ENCODE measurements at places on chromosomes 3 and 15.
A peak's percentile ranks its signal among the peaks of the same experiment; 100 is the strongest.

DNA sequence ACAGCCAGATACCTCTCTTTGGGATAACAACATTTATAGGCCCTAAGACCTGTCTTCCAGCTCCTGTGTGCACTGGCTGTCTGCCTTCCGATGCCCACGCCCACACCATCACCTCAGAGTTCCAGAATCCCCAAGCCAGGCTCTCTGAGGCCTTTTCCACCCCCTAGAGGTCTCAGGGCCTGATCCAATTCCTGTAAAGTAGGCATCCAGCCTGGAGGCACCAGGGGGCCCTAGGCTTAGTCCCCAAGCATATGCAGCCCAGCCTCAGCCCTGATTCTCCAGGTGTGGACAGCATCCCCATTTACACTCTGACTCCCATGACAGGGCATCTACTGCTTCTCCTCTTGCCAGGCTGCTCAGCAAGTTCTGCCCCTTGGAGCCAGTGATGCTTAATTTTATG lies 72.7 kb upstream of the CORO2B start:
- no peak for DNase-seq

DNA sequence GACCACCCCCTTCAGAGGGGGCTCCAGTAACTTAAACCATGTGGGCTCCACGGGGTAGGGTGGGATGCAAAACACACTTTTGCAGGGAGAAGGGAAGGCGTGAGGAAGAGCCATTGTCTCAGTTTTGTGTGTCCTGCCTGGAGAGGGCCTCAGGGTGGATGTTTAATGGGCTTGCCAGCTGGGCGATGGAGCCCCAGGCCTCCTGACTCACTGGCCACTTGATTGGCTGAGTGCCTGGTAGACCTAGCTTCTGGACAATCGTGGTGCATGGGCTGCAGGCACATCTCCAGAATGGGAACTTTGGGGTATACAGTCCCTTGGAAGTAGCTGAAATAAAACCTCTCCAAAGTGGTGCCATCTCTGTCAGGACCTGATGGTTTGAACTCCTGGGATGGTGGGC lies 118.3 kb upstream of the MRPS22 start:
- DNase-seq: no peak

DNA sequence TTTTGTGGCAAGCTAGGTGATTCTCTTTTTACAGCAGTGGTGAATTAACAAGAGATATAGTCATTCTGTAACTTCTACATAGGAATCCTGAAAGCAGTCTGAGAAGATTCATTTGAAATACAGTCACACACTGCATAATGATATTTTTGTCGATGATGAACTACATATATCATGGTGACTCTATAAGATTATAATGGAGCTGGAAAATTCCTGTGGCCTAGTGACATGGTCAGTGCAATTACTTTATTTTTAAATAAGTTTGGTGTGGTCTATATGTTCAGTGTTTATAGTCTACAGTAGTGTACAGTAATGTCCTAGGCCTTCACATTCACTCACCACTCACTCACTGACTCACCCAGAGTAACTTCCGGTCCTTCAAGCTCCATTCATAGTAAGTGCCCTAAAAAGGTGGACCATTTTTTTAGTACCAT lies 511.4 kb upstream of the MCTP2 start:
- DNase-seq: no peak

GRCh38 chr15:85839643-85840042 lies 44.9 kb upstream of the KLHL25 start:
- no peak for DNase-seq

- no peak for DNase-seq
Observed at GRCh38 chr15:92817339-92817886, 82.7 kb upstream of the CHD2 start.

GRCh38 chr3:172641291-172641690 lies 69.6 kb downstream of the NCEH1 start:
- no peak for DNase-seq

DNA sequence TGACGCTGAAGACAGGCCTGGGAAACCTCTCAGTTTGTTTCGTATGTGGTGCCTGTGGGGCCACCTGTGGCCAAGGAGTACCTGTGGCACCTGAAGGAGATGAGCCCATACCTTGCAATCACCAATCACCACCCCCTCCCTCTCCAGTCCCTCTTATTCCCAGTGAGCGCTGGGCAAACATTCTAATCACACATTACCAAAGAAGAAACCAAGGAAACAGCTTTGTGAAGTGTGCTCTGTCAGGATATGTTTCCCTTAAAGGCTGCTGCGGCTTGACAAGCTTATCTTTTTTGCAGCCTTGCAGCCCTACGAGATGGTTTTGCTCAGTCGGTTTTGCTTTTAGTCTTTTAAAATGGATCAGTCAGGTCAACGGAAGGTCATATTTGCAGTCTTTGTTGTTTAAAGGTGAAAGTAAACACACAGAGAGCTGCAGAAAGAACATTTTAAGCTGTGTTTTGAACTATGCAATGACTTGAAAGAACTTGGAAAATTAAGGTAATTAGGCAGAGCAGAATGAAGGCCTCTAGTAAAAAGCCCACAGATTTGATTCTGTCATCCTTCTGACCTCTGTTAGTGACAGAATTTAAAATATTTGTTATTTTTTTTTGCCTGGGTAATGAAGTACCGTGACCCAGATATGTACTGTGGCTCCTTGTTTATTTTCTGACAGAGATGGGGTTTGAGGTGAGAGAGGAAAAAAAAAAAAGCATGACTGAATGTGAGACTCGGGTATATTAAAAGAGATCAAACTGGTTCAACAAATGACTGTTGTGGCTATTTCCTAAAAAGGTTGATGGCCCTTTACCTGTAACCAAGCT lies 461.4 kb downstream of the NSUN3 start:
- DNase-seq: no peak

- DNase-seq: no peak
Observed at GRCh38 chr3:72630327-72630968, 217.8 kb downstream of the SHQ1 start.

DNA sequence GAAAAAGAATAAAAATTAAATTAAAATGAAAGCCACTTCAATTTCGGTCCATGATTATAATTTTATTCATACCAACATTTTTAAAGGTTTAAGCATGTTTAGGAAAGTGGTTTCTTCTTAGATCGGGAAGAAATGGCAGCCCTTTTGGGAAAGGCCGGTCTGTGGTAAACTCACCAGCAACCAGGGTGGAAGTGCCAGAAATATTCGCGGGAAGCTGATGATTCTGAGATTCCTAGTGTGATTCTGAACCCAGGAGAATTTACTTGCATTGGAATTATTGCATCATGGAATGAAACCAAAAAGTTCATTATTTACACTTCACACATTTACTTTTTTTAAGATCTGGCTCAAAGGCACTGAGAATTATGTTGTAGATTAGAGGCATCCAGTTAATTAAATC lies 97.2 kb upstream of the CCNL1 start:
- DNase-seq: no peak

DNA sequence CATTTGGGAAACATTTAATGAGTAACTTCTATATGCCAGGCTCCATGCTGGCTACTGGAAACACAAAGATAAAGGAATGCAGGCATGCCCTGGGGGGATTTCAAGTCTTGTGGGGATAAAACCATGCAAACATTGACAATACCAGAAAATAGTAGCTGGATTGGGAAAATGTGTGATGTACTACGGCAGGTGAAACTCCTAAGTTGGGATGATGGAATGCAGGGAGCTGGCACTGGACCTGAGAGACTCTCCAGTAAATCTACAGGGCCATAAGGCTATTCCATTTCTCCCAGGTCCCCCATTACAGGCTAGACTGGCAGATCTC lies 68.2 kb upstream of the NTRK3 start:
- no peak for DNase-seq

DNA sequence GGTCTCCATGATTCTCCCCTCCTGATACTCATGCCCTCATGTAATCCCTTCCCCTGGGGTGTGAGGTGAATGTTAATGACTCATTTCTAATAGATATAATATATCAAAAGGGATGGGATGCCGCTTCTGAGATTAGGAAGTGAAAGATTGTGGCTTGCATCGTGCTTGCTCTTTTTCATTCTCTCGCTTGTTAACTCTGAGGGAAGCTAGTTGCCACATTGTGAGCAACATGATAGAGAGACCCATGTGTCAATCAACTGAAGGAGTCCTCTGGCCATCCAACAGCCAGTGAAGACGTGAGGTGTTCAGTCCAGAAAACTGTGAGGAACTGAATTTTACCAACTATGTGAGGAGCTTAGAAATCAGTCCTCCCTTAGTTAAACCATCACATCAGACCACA lies 28.9 kb upstream of the DRD3 start:
- no peak for DNase-seq

DNA sequence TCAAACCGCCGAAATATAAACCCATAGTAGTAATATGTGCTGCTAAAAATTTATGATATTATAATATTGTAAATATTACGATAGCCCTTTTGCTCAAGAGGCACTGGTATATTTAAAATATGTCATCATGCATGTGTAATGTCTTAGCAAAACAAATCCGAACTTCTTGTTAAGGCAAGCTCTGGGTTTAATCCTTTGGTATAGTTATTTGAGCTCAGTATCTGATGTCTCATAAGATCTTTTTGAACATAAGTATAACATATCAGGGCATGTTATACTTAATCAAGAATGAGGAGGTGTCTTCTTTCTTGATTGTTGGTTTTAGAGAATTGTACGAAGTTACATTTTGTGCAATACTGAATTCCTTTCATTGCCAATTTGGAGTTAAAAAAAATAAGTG lies 154.1 kb upstream of the CBLB start:
- no peak for DNase-seq

- peak; percentile 98 for DNase-seq
Observed at GRCh38 chr3:122415762-122416654, at the start of gene WDR5B. WDR5B (minus strand) TSS chr3:122416062; CDS start chr3:122415528, 534 bp downstream.

DNA sequence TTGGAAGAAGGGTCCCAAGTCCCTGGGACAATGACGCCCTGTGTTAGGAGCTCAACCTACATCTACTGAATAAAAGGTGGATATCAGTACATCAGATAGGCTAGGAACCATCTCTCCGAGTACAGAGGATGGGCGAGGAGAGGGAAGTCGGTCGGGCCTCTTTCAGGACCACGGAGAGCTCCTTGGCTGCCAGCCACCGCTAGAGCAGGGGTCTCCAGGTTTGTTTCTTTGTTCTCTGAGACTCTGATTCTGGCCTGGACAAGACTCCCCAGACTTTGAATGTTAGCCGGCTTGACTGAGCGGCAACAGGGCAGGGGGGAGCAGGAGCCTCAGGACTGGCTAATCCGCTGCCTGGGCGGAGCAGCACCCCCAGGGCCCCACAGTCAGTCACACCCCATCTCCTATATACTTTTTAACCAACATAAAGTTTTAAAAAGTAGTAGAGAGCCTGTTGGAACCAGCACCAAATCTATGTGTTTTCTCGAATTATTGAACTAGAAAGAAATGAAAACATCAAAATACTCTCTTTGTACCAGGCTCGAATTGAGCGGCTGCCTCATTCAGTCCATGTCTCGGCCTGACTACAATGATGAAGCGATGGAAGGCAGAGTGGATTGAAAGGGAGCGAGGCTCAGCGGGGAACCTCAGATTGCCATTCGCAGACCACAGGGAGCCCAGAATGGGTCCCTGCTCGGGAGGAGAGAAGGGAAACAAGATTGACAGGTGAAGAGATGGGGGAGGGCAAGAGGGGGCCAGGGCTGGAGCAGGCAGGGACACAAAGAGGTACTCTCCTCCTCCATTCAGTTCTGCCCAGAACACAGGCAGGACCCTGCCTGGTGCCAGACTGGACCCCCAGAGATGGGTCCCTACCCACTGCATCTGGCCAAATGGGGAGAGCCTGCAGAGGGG lies 131.6 kb downstream of the TPRA1 start:
- DNase-seq: no peak

DNA sequence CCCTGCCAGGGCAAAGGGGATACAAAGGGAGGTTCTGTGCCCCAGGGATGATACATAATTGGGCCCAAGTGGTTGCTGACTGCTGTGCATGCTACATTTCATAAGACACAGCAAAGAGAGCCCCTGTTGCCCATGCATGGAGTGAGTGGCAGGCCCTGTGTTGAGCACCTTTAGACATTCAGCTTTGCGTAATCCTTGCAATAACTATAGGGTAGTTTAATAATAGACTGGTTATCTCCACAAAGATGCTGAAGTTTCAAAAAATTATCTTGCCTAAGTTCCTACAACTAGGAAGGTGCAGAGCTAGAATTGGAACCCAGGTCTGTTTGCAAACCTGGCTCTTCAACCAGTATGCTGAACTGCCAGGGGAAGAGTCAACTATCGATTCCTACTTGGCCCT lies 1.7 kb upstream of the OGG1 start:
- no peak for DNase-seq

DNA sequence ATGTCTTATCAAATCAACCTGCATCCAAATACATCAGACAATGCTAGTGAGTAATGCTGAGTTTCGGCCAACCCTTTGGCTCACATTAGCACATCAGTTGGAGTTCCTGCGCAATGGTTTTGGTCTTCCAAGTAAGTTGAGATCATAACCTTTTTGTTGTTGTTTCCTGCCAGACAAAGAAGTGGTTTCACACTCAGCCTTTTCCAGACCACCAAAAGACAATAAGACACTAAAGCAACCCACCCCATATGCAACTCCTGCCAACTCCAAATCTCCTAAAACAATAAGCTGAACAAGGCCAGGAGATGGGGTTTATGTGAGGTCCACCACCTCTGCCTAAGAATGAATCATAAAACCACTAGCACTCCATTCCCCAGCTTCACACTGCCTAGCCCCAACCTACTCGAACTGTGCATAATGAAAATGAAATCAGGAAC lies 177.0 kb downstream of the ERC2 start:
- no peak for DNase-seq

GRCh38 chr15:47717036-47717612 lies at the start of gene SEMA6D:
SEMA6D (plus strand) TSS chr15:47717505; CDS start chr15:47759799, 42,294 bp downstream.
- no peak for DNase-seq

DNA sequence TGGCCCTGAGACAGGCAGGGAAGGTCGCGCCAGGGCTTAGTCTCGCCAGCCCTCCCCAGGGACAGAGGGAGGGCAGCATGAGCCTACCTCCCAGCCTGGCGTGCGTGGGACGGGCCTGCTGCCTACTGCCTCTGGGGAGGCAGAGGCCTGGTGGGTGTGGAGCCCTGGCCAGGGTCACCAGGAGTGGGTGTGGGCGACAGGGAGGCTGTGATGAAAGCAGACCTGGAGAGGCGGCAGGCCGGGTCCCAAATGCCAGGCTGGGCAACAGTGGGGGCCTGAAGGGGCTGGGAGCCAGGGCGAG lies 33.1 kb downstream of the PLXNA1 start:
- DNase-seq: no peak

DNA sequence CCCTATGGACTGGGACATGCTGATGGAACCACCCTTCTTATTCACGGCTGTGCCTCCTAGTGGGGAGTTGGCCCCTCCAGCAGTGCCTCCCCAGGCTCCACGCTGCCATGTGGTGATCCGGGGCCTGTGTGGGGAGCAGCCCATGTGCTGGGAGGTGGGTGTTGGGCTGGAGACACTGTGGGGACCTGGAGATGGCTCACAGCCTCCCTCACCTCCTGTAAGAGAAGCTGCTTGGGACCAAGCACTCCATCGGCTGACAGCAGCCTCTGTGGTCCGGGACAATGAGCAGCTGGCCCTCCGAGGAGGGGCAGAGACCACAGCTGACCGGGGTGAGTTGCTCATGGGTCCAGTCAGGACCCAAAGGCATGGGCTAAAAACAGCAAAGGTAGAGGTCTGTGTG lies 9.1 kb downstream of the ALG3 start:
- DNase-seq: no peak

- no peak for DNase-seq
Observed at GRCh38 chr15:74259292-74259648, 23.1 kb downstream of the CCDC33 start.

- no peak for DNase-seq
Observed at GRCh38 chr3:169082076-169082475, 581.4 kb downstream of the MECOM start.

- DNase-seq: no peak
Observed at GRCh38 chr15:41148065-41148464, 32.0 kb upstream of the INO80 start.
